NK-92 treated with Interleukin-12 subunit alpha and Interleukin-12 subunit beta, amount 100 ng/mL, for 24 hours (cell line): ENCODE measurements at places on chromosomes 3 and 15.

- peak; percentile 92 for DNase-seq
Observed at GRCh38 chr15:69468241-69469121, 15.9 kb downstream of the RPLP1 start.

- no peak for DNase-seq
Observed at GRCh38 chr15:40283615-40284300, 894 bp upstream of the ANKRD63 start.

- DNase-seq = no peak
Observed at GRCh38 chr3:120841264-120841663, 66.7 kb upstream of the STXBP5L start.

DNA sequence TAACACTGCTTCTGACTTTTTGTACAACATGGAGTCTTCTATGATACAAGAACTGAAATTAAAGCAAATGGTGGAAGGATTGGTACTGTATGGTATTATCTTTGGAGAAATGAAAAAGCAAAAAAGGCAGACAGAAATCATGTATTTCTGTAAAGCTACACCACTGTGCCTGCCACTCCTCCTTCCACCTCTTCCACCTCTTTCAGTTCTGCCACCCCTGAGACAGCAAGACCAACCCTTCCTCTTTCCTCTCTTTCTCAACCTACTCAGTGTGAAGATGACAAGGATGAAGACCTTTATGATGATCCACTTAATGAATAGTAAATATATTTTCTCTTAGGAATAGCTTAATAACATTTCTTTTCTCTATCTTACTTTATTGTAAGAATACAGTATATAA is 57.0 kb downstream of the CD200 start:
- no peak for DNase-seq

DNA sequence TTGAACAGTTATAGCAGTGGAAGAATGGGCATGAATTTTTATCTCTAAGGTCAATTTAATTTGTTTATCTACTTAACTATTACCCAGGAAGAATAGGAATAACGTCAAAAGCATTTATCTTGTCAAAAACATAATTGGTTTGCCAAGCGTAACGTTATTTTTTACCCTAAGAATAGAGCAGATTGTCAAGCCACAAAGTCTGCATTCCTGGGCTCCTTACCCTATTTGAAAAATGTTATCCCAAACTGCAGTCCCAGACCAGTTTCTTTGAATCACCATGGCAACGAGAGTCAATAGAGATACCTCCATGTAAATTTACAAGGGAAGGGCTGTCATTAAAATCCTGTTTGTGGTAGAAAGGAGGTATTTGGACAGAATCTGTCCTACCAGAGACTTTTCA is 61.1 kb downstream of the CPNE4 start:
- no peak for DNase-seq

- DNase-seq = no peak
Observed at GRCh38 chr15:80201256-80202015, 48.6 kb downstream of the FAH start.

DNA sequence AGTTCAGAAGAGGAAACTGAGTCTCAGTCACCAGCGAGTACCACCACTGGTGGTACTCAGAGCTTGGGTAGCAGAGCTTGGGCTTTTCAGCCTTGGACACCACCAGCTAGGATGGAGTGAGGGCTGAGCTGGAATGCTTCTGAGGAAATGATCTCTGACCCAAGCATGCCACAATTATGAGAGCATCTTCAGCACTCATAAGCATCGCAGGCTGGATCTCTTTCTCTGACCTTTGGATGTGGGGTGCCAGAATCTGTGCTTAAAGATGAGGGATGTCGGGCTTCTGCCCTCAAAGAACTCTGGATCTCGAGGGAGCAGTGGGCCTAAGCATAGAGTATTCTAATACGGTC is 36.4 kb downstream of the ZNF710 start:
- DNase-seq = no peak
